ENCODE measurements at places on chromosomes 7 and 10. TPM values are rescaled to one million over a fixed set of nuclear protein-coding genes. Genes with fewer than 3 reads are reported as not detected.

DNA sequence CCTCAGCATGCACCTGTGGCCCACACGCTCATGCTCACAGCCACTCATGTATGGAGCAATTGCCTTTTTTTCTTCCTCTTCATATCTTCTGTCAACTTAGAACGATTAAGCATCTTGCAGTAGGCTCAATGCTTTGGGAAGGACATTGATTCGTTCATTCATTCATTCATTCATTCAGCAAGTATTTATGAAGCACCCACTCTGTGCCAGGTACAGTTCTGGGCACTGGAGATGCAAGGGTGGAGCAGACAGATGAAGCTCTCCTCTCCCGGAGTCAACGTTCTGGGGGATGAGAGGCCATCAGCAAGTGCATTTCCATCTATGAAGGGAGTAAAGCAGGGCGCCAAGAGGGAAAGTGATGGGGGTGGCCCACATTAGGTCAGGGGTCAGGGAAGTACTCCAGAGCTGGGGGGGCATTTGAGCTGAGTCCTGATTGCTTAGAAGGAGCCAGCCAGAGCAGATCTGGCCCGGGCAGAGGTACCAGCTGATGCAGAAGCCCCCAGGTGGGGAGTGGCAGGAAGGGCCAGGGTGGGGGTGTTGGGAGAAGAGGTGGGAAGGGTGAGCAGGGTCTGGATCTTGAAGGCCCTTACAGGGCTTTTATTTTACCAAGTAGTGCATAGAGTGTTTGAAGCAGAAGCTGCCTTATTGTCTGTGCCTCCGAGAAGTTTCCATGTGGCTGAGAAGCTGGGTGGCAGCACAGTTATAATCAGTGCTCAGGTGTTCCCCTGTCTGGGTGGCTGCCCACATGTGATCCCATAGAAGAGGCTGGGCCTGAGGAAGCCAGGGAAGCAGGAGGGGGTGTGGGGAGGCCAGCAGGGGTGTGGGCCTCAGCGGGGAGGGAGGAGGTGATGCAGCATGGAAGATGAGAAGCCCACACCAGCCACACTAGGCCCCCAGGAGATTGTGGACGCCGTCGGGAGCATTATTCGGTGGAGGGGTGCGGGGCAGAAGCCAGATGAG, 36.2 kb downstream of the CHST3 start:
- no peak for DNase-seq

DNA sequence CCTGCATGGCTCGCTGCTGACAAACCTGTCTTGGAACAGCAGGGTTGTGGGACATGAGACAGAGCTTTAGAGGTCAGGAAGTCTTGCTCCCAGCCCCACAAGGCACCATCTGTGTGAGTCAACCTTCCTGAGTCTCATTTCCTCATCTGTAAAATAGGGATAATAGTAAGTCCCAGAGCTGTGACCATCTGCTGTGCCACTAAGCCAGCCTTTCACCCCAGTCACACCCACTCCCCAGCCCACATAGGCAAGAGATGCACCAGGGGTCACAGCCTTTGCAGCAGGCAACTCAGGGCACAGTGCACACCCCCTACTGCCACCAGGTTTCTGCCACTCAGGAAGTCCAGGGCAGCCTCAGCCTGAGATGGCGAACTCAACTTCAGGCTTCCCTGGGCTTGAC, 29.4 kb upstream of the CDH23 start:
- DNase-seq, result no peak

- DNase-seq, result peak; percentile 31
Observed at GRCh38 chr7:114921631-114922025, 266 bp upstream of the MDFIC start.

The EPC1 gene
- total RNA-seq, result 63.2 TPM

The PHKG1 gene
- 1.6 TPM for total RNA-seq

- DNase-seq, result no peak
Observed at GRCh38 chr10:29519659-29520058, 115.1 kb downstream of the SVIL start.

The GPR22 gene
- not detected for total RNA-seq

DNA sequence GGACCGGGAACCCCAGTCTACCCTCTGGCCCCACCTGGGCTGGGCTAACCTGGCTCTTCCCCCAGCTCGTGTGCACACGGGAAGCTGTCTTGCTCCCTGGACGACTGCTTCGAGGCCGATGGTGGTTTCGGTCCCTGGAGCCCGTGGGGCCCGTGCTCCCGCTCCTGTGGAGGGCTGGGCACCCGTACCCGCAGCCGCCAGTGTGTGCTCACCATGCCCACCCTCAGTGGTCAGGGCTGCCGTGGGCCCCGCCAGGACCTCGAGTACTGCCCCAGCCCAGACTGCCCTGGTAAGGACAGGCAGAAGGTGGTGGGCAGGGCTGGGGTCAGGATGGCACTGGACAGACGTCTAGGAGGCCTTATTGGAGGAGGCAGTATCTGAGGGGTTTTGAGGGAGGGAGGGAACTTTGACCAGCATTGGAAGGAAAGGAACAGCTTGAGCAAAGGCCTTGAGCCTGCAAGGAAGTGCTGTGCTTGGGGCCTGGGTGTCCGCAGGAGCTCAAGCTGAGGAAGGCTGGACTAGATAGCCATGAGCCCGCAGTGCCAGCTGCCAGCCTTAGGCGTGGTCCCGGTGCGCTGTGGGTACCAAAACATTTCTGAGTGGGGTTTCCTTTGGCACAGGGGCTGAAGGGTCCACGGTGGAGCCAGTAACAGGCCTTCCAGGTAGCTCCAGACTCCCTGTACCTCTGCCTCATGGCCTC, 20.2 kb upstream of the ZNF862 start:
- no peak for DNase-seq

The ANKRD2 gene
- total RNA-seq, result not detected

GRCh38 chr10:82394122-82394521, 519.1 kb downstream of the NRG3 start:
- no peak for DNase-seq

GRCh38 chr10:60441515-60441914, 51.8 kb upstream of the ANK3 start:
- DNase-seq, result no peak

DNA sequence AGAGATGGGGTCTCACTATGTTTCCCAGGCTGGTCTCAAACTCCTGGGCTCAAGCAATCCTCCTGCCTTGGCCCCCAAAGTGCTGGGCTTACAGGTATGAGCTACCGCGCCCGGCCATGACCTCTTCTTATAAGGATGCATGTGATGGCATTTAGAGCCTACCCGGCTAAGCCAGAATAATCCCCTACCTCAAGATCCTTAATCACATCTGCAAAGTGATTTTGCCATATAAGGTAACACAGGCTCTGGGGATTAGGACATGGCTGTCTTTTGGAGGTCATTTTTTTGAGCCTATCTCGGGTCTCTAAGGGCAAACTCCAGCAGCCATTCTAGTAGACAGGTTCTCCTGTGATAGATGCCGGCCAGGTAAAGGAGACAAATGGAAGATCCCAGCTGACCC, 39.6 kb downstream of the GTF2IRD1 start:
- no peak for DNase-seq

- DNase-seq, result no peak
Observed at GRCh38 chr7:113199841-113200240, 81.5 kb upstream of the SMIM30 start.

The MMD2 gene
- total RNA-seq, result not detected

- DNase-seq, result no peak
Observed at GRCh38 chr10:90199093-90199492, 497.7 kb downstream of the KIF20B start.

GRCh38 chr10:28971255-28971654, 293.9 kb downstream of the BAMBI start:
- no peak for DNase-seq

DNA sequence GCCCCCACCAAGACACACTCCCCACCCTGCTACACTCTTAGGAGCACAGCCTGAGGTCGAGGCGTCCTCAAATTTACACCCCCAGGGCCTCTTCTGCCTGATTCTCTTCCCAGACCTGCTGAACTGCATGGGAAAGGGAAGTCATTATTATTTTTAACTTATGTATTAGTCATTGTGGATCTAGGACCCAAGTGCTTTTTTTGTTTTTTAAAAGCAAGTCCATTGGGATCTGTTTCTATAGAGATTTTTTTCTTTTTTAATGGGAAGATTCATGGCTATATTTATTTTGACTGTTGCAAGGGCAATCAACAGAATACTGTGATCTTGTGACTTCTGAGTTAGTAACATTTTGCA, 203.8 kb downstream of the ZMYND11 start:
- no peak for DNase-seq

GRCh38 chr7:17289074-17289645, 9.3 kb upstream of the AHR start:
- DNase-seq, result no peak

The CFTR gene
- total RNA-seq, result 43.0 TPM

The DDC gene
- 42.1 TPM for total RNA-seq

- peak; percentile 64 for DNase-seq
Observed at GRCh38 chr10:61902445-61903220, 1.1 kb downstream of the ARID5B start.

The LRRC17 gene
- 5.8 TPM for total RNA-seq

DNA sequence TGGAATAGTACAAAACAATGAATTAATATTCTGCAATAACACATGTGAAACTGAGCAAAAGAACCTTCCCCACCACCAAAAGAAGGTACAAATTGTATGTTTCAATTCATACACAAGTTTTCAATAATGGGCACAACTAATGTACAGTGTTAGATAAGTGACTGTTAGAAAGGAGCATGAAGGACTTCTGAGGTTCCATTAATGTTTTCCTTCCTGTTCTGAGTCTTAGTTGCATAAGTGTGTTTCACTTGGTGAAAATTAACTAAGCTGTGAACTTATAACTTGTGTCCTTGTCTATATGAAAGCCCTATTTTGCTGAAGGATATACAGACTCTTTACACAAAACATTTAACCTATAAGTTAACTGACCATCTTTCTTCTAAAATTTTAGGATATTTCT, 8.2 kb downstream of the GSAP start:
- DNase-seq, result no peak

The TRPV5 gene
- not detected for total RNA-seq

The CACNA2D1 gene
- total RNA-seq, result 28.1 TPM

- DNase-seq, result peak; percentile 15
Observed at GRCh38 chr10:128191847-128192246, 65.6 kb upstream of the MKI67 start.

The HUS1 gene
- total RNA-seq, result 49.6 TPM

The MAGI2 gene
- total RNA-seq, result 3.7 TPM

DNA sequence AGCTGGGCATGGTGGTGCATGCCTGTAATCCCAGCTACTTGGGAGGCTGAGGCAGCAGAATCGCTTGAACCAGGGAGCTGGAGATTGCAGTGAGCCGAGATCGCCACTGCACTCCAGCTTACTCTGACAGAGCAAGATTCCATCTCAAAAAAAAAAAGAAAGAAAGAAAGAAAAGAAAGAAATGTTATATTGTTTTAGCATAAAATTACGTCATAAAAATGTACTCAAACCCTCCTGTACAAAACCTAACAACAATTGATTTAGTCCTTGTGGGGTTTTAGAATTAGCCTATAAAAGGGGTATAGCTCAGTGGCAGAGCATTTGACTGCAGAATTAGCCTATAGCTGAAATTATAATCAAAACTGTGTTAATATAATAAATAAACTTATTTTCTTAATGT, 27.9 kb downstream of the PIK3AP1 start:
- no peak for DNase-seq

- no peak for DNase-seq
Observed at GRCh38 chr7:28125431-28126409, 54.9 kb downstream of the JAZF1 start.

GRCh38 chr10:29949411-29950011, 109.9 kb downstream of the JCAD start:
- no peak for DNase-seq

DNA sequence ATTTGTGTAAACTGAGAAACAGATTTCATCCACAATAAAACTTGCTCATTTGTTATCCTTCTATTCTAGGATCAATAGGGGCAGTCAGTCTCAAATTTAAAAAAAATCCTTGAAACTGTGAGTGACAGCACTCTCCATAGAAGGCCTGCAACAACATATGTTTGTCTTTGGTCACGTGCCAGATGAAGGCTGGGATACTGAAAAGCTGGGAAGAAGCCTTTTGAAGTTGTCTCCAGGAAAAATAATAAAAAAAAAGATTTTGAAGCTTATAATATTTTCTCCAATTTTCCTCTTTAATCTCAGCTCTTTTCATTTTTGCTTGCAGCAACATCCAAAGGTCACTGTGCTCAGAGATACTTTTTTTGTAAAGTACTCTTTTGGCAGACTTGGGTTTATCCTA, 128.6 kb upstream of the SLC26A5 start:
- DNase-seq, result no peak

The OR2F1 gene
- not detected for total RNA-seq

GRCh38 chr7:43491123-43491522, 91.8 kb upstream of the STK17A start:
- DNase-seq, result no peak

The FGL2 gene
- total RNA-seq, result 33.3 TPM

The KCNMA1 gene
- 78.1 TPM for total RNA-seq

- DNase-seq, result no peak
Observed at GRCh38 chr10:28179006-28179742, 123.7 kb downstream of the MPP7 start.
